ENCODE measurements at places on chromosomes 6 and 20. TPM values are rescaled to one million over a fixed set of nuclear protein-coding genes. Genes with fewer than 3 reads are reported as not detected.

The ARG1 gene
- total RNA-seq, result 238 TPM

The SLC17A2 gene
- 88.1 TPM for total RNA-seq

The DEFB124 gene
- total RNA-seq, result not detected

GRCh38 chr6:36920546-36920945, 34.0 kb upstream of the PI16 start:
- no peak for DNase-seq

DNA sequence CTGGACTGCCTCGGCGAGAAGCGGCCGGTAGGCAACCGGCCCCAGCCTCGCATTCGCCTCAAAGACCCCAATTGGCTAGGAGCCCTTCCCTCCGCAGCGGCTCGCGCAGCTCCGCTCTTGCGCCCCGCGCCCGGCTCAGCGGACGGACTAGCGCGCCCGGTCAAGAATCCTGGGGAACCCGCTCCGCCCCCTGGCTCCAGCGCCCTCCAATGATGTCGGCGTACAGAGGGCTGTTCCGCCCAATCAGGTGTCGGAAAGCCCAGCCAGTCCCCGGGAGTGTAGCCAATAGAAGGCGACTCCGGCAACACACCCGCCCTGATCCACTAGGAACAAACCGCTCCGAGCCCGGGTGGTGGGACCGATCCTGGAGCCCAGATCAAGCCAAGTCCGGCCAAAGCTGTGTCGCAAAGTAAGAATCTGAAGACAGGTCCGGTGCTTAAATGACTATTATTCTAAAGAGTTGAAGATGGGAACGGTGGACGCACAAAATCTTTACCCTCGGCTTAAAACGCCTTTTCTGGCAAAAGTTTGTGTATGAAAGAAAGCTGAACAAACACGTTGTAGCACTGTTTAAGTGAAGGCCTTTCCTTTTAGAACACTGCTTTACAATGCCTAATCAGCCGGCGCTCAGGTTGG, 132.2 kb downstream of the OGFRL1 start:
- DNase-seq, result peak; percentile 81

The GGT7 gene
- total RNA-seq, result 5.4 TPM
